Astrocyte of the spinal cord (primary cell): ENCODE measurements at places on chromosomes 5 and 9.
A peak's percentile ranks its signal among the peaks of the same experiment; 100 is the strongest.

- peak; percentile 11 for DNase-seq
Observed at GRCh38 chr5:66647146-66647856, 51.1 kb downstream of the MAST4 start.

- peak; percentile 76 for DNase-seq
Observed at GRCh38 chr5:33423018-33423630, 17.6 kb upstream of the TARS1 start.

DNA sequence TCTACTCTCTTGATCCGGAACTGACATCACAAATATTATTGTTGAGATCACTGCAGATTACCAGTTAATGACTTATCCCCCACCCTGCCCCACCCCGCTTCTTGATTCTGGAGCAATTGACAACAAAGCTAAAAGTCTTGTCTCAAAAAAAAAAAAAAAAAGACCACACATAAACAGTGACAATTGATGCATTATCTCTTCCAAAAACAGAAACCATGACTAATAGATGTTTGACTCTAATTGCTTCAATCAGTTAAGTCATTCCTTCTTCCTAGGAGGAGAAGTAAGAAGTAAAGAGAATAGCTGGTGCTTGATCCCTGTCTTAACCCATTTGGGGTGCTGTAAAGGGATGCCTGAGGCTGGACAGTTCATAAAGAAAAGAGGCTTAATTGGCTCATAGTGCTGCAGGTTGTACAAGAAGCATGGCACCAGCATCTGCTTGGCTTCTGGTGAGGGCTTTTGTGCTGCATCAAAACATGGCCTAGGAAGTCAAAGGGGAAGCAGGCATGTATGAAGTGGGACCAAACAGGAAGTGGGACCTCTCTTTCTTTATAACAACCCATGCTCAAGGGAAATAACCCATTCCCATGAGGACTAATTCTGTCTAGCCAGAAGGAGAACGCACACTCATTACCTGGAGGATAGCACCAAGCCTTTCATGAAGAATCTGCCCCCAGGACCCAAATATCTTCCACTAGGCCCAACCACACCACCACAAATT, 158.7 kb downstream of the TMEM167A start:
- no peak for DNase-seq

GRCh38 chr5:18566671-18567070, 932.4 kb downstream of the TAF11L14 start:
- DNase-seq: no peak

GRCh38 chr9:136488247-136489214, 5.7 kb upstream of the SEC16A start:
- peak; percentile 17 for DNase-seq

- peak; percentile 84 for DNase-seq
Observed at GRCh38 chr9:89000973-89001916, 10.0 kb downstream of the S1PR3 start.

- no peak for DNase-seq
Observed at GRCh38 chr5:54313311-54314270, 3.2 kb upstream of the ARL15 start.

- no peak for DNase-seq
Observed at GRCh38 chr5:62568143-62568542, 10.5 kb upstream of the LRRC70 start.

- DNase-seq: no peak
Observed at GRCh38 chr9:113992276-113992951, 85.7 kb downstream of the AMBP start.

GRCh38 chr5:93303291-93303691, 277.7 kb downstream of the NR2F1-AS1 start:
- no peak for DNase-seq
